Dermis microvascular lymphatic vessel endothelial cell (primary cell): ENCODE measurements at places on chromosomes 5 and 9. TPM values are rescaled to one million over a fixed set of nuclear protein-coding genes. Genes with fewer than 3 reads are reported as not detected.

Gene KCNN2
- 1.8 and 3.4 TPM in 2 replicates for total RNA-seq

Gene FBXL7
- 8.6 and 28.2 TPM in 2 replicates for total RNA-seq

Gene ADCY2
- total RNA-seq: not detected in 2 replicates

Gene PCDHGB7
- total RNA-seq: 3.7 and 8.2 TPM in 2 replicates

Gene ZNF658
- total RNA-seq: 4.8 and 5.0 TPM in 2 replicates

Gene BTNL9
- under 0.01 and 0.13 TPM in 2 replicates for total RNA-seq

Gene CBY3
- not detected in 2 replicates for total RNA-seq

Gene GFI1B
- under 0.01 TPM in 1 of 2 replicates, not detected in the other for total RNA-seq

Gene KCTD16
- total RNA-seq: under 0.01 TPM in 2 replicates

Gene ADGRV1
- total RNA-seq: 0.13 and 0.25 TPM in 2 replicates

Gene DNAJC25
- total RNA-seq: 2.3 and 2.9 TPM in 2 replicates

Gene TAF11L5
- not detected in 2 replicates for total RNA-seq

Gene ZNF483
- 1.6 and 1.8 TPM in 2 replicates for total RNA-seq

Gene CYFIP2
- total RNA-seq: 4.3 and 9.5 TPM in 2 replicates

Gene ADAMTS19
- not detected in 2 replicates for total RNA-seq

Gene NELFB
- total RNA-seq: 55.4 and 56.7 TPM in 2 replicates

Gene RASGRF2
- total RNA-seq: 19.8 and 23.2 TPM in 2 replicates

Gene SAPCD2
- 5.1 and 10.3 TPM in 2 replicates for total RNA-seq

Gene MPDZ
- total RNA-seq: 65.6 and 94.6 TPM in 2 replicates

Gene PCDHB13
- 0.51 and 1.9 TPM in 2 replicates for total RNA-seq

Gene HSPA9
- total RNA-seq: 212 and 213 TPM in 2 replicates

Gene CCDC192
- total RNA-seq: not detected in 2 replicates

Gene CMYA5
- total RNA-seq: under 0.01 TPM in 2 replicates

Gene PAIP2
- 76.1 and 78.3 TPM in 2 replicates for total RNA-seq

Gene SLC36A2
- not detected in 2 replicates for total RNA-seq

Gene ZER1
- total RNA-seq: 10.4 and 19.8 TPM in 2 replicates

Gene SEPTIN8
- 36.3 and 43.4 TPM in 2 replicates for total RNA-seq

Gene SPINK7
- total RNA-seq: not detected in 2 replicates

Gene FNBP1
- 35.0 and 37.4 TPM in 2 replicates for total RNA-seq

Gene LMX1B
- under 0.01 and 0.13 TPM in 2 replicates for total RNA-seq

Gene F2RL1
- 61.2 and 98.1 TPM in 2 replicates for total RNA-seq

Gene KIF24
- 1.6 and 2.1 TPM in 2 replicates for total RNA-seq

Gene LMBRD2
- 5.8 TPM in 2 replicates for total RNA-seq

Gene CDKN2A
- total RNA-seq: 4.2 and 6.3 TPM in 2 replicates

Gene ENTPD8
- total RNA-seq: 0.25 and 0.26 TPM in 2 replicates

Gene DMRT3
- not detected in 2 replicates for total RNA-seq

Gene PCA3
- total RNA-seq: 0.25 TPM in 1 of 2 replicates, not detected in the other
